ENCODE measurements at places on chromosomes 12 and 14.

- no peak for DNase-seq
Observed at GRCh38 chr12:42002563-42002962, 142.1 kb downstream of the GXYLT1 start.

- DNase-seq = no peak
Observed at GRCh38 chr12:16880864-16881285, 274.9 kb upstream of the LMO3 start.

- no peak for DNase-seq
Observed at GRCh38 chr12:18898470-18898869, 160.6 kb downstream of the CAPZA3 start.

DNA sequence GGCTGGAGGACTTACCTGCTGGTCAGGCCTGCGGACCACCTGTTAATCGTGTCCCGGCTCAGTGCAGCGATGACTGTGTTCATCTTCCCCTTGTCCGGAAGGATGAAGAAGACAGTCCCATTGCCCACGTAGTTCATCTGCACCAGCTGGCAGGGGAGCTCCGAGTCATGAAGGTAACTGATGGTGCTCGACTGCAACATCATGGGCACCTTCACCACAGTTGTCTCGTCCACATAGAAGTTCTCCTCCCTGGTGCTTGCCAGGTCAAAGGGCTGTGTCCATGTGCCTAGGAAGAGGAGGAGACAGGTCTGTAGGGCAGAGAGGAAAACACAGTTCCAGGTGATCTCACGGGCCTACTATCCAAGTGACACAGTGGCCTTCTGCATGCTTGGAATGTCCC, 13.4 kb downstream of the SERPINA6 start:
- DNase-seq = no peak

DNA sequence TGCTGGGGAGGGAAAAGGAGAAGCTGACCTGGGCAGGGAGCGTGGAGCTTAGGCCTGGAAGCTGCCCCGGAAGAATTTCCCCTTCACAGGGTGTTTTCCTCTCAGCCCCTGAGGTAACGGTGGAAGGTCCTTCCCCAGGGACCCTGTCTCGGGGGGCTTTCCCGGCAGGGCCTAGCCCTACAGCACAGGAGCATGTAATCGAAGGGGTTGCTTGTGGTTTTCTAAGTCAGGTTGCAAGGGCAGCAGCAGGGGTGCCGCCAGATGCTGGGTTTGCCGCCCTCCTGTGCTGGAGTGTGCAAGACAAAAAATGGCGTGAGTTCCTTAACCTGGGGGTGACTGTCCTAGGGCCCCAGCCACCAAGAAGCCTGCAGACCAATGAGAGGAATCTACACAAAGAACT, 1.6 kb upstream of the KRT74 start:
- DNase-seq = no peak

DNA sequence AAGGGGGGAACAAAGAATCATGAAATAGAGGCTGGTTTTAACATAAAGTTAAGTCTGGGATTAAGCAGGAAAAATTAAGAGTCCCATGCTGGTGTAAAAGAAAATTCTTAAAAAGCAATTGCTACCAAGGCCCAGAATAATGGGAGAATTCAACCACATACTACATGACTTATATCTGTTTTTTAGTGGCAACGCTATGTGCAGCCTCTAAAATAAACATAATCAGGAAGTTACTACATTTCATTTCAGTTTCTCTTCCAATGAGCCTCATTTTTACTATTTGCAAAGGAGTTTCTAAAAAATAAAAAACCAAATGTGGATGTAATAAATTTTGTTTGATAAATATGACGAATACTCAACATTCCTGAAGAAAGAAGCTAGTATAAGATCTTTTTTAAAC, 58.1 kb downstream of the CPNE8 start:
- no peak for DNase-seq

DNA sequence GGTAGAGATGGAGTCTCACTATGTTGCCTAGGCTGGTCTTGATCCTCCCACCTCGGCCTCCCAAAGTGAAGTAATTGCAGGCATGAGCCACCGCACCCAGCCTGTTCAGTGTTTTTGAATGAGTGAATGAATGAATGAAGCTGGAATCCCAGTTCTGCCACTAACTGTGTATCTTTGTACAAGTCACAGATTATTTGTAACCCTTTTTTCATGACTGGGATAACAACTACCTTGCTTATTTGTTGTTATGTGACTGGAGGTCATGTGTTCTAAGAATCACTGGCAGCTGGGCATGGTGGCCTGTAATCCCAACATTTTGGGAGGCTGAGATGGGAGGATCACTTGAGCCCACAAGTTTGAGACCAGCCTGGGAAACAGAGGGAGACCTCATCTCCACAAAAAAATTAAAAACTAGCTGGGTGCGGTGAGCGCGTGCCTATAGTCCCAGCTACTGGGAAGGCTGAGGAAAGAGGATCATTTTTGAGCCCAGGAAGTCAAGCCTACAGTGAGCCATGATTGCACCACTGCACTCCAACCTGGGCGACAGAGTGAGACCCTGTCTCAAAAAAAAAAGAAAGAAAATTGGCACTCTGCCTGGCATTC, 13.3 kb upstream of the NUMB start:
- no peak for DNase-seq

- DNase-seq = no peak
Observed at GRCh38 chr12:109517619-109518018, 40.2 kb downstream of the UBE3B start.

- DNase-seq = no peak
Observed at GRCh38 chr14:77242752-77243151, 28.3 kb downstream of the NGB start.

DNA sequence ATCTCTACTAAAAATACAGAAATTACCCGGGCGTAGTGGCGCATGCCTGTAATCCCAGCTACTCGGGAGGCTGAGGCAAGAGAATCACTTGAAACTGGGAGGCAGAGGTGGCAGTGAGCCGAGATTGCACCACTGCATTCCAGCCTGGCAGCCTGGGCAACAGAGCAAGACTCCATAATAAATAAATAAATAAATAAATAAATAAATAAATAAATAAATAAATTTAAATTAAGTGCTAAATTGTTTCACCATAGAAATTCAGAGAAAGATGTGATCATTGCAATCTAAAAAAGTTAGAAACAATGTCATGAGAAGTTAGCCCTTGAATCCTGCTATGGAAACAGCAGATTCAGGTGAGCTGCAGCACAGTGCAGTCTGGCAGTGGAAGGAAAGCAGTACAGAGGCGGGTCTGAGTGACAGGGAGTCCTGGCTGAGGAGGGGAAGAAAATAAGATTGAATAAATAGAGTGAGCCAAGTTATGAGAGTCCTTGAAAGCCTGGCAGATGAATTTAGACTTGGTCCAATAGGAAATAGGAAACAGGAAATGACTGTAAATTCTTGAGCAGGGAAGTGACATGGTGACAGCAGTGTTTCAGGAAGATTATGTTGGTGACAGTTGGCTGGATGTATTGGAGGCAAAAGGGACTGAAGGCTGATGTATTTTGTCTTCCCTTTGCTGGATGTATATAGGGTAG, 241.5 kb downstream of the GXYLT1 start:
- DNase-seq = no peak

GRCh38 chr12:132150780-132151144, 6.5 kb downstream of the NOC4L start:
- DNase-seq = no peak

GRCh38 chr14:69845787-69846186, 33.4 kb upstream of the SMOC1 start:
- DNase-seq = no peak

GRCh38 chr14:104556256-104557021, 23.1 kb upstream of the C14orf180 start:
- no peak for DNase-seq

DNA sequence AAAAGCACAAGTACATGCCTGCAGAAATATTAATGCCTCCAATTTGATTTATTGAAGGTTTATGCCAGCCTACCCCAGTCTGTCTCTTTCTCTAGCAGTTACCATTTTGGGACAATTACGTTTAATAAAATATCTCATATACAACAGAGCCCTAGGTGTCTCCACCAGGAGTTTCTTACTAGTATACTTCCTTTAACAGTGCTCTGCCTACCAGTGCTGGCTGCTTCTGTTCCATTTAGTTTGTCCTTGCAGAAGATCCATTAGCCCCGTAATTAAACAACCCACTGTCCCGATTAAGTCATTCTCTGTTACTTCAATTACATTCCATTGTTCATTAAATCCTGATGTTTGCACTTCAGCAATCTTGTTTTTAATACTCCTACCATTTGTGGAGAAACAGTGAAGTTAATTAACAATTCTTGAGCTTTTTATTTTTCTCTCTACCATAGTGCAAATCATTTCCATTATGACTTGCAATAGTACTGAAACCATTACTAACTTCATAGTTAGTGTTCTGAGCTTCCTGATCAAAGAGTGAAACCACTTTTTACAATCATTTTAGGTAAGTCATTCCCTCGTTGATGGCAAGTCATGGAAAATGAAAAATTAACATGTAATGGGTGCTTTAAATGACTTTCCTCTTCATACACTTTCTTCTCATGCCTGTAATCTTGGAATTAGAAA, 121.1 kb downstream of the PLXNC1 start:
- DNase-seq = no peak

DNA sequence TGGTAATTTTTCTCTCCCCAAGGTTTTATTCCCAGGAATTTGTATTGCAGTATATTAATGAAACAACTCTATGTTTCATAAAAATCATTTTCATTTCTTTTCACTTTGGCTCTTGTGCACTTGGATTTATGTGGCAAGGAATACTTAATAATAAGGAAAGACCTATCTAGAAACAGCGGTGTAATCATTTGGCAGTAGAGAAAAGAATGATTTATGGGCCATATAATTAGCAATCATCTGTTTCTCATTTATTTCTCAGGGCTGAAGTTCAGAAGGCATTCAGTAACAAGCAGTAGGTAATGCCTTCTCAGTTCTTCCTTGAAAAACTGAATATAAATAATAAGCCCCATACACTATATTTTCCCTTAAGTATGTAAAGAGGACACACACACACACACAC, 172.6 kb downstream of the ANO4 start:
- no peak for DNase-seq

GRCh38 chr12:106919910-106920544, 35.7 kb upstream of the TMEM263 start:
- no peak for DNase-seq

DNA sequence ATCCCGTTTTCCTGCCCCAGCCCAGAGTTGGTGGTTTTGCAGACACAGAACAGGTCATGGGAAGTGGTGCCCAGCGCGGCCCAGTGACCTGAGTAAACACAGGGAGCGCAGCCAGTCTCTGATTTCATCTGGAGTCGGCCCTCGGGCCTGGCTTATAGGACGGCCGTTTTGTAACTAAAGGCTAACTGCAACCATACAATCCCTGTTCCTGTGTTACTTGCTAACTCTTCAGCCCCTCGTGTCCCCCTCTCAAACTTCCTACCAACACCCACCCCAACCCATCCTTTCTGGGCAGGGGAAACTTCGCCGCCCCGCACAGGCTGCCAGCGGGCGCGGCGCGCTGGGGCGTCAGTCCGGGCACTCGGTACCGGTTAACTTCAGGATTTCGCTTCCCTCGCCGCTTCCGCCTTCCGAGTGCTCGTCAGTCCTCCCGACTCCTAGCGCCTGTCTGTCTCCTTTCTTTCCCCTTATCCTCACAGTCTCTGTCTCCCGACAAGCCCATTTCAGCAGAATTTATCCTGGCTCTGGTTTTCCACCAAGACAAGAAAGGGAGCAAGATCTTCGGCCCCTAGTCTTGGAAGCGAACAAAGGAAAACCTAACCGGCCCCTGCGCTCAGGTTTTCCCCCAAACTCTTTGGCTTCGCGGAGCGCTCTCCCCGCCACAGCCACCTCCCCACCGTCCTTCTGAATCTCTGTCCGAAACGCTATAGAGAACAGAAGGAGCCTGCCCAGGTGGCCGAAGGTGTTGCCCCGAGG, 2.0 kb downstream of the SIX1 start:
- peak; percentile 20 for DNase-seq

DNA sequence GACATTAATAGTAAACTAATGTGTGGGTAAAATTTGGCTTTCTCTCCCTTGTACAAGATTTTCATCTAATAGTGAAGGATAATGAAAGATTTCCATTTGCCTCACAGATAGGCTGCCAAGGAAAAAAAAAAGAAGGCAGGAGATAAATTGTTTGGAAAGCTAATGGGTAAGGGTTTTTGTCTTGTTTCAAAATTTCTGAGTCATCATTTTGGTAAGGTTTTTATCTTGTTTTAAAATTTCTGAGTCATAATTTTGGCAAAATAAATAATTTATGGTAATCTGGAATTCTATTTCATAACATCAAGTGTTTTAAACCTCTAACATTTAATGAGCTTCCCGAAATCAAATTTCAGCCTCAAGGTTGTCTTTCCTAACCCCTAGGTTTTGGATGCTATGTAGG, 1035.7 kb upstream of the FBXO33 start:
- no peak for DNase-seq

DNA sequence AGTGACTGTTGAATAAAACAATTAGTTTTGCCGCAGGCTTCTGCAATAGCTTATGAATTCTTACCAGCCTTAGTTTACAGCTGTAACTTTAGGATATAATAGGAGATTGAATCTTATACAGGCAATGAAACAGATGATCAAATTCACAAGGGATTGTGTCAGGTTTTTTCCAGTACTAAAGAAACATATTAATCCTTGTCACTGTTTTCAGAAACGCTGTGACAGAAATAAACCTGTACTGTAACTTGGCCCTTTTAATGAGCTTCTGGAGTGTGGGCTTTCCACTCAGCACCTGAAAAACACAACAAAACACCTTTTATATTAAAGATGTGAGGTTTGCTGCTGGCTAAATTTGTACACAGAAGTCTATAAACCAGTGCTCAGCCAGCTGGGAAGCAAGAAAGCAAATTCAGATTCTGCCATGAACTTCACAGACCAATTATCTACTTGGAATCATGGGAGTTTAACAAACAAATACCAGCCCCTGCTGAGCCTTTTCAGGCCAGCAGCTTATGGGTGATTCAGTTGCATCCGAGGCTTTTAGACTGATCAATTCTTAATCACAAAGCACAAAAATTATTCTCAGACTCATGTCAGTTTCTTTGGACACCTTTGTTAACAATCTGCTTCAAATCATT, 109.5 kb downstream of the FOXG1 start:
- no peak for DNase-seq

DNA sequence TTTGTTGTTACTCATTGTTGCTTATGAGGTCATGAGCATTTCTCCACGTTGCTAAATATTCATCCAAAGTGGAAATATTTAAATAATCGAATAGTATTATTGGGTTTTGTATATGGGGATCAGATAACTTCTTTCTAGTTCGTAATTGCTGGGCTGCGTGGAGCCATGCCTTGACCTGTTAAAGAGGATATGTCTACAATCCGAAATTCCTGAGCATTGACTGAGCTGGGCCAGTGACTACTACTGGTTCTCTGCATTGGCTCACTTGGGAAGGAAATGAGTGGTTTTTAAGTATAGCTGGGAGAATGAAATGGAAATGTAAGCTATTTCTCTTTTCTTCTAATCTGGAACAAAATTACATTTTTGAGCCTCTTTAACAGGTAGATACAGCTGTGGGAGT, 163.2 kb downstream of the RPL10L start:
- DNase-seq = no peak

GRCh38 chr14:22532345-22533056, 56.5 kb downstream of the DAD1 start:
- DNase-seq = no peak

- no peak for DNase-seq
Observed at GRCh38 chr12:123859035-123859434, 96.9 kb downstream of the DNAH10 start.

- DNase-seq = no peak
Observed at GRCh38 chr12:3836641-3837040, 36.6 kb downstream of the PARP11 start.

- DNase-seq = no peak
Observed at GRCh38 chr14:104395276-104395675, 184.3 kb upstream of the C14orf180 start.
